ENCODE measurements at places on chromosomes 1 and 21.
A peak's percentile ranks its signal among the peaks of the same experiment; 100 is the strongest.

DNA sequence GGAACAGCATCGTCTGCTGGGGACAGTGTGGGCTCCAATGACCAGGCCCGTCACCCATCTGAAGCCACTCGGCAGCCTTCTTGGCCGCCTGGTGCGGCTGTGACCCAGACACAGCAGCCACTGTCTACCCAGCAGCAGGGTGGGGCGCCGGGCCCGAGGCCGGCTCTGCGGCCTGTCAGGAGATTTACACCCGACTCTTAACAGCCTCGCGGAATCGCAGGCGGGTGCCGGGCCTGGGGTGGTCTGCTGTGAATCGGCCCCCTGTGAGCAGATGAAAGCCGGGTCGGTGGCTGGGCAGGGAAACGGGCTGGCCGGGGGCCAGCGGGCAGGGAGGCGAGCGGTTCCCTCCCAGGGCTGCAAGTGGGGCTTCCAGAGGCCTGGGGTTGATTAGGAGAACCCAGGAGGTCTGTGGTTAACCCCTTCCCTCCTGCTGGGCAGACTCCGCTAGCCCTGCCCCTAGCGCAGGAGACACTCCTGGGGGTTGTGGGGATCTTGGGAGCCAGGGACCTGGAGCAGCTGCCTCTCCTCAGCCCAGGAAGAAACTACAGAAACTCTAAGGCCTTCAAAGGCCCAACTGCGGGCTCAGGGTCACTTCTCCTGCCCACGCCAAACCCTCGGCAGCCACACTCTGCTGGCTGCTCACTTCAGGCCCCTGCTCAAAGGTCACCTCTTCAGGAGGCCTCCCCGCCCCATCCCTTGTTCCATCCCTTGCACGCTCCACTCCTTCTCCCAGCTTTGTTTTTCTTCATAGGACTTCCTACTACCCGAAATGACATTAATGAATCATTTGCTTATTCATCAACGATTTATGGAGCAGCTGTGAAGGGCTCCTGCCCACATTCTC is 15.6 kb downstream of the RUNX3 start:
- DNase-seq: no peak

GRCh38 chr1:152481869-152482664 is 28.5 kb upstream of the LCE5A start:
- DNase-seq: no peak

DNA sequence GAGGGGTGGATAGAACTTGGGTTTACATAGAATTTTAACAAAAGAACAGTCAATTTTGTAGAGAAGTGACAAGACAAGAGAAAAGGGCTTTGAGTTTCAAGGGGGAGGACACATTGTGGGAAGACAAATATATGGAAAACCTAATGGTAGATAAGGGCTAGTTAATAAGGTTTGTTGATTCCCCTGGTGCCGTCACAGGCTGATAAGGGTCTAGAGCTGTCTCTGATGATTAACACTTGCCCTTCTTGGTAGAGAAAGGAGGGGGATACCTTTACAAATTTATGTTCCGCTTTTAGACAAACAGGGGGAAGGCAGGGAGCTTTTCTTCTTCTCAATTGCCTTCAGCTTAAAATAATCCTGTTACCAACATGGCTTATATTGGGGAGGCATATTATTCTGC is 124.3 kb downstream of the ETS2 start:
- no peak for DNase-seq

- DNase-seq: peak; percentile 63
Observed at GRCh38 chr1:217889401-217889800, 258.3 kb downstream of the SPATA17 start.

DNA sequence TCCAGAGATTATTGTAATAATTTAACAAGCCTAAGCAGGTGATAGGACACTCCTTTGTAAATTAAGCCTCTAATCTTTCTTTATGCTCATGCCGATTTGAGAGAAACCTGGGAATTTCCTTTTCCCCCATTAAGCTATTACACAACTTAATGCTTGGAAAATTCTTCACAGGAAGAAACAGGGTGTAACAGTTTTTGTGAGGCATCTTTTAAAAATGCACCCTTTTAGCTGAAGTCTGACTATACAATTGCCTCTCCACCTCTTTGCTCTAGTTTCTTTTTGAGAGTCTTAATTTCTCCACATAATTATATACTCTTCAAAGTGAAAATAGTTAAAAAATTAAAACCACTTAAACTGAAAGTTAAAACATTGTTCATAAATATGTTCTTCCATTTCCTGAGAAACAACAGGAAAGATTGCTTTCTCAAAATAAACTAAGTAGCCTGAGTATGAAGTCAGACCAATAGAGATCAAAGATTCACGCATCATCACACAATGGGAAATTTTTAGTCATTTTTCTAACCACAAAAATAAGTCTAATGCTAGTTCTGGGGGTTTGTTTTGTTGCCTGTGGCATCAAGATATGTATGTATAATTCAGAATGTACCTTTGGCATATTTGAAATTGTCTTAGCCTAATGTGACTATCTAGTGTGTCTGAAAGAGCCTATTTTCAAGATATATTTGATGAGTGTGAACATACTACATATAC is 34.7 kb downstream of the LRRC8D start:
- DNase-seq: no peak

DNA sequence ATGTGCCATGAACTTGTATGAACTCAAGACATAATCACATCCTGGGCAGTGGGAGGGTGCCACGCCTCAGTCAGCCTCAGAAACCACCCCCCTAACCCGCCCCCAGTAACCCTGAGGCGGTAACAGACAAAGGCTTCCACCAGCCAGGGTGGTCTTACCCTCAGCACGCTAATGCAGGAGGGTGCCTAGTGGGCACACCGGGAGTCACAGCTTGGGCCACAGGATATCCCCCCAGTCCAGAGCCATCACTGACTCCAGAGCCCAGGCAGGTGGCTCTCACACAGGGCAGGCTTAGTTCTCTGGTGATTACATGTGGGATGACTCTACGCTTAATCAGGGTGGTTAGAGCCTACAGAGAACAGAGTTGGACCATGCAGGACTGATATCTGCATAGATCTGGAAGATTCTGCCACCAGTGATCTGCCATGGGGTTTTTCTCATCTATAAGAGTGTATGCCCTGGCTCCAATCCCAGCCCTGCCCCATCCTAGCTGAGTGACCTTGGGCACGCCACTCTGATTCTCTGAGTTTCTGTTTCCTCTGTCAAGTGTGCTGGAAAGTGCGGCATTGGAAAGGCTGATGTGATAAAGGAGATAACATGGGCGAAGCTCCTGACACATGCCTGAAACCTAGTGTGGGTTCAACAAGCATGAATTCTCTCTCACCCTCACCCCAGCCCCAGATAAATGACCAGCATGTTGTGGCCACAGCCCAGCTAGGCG is 27.3 kb downstream of the OPTC start:
- no peak for DNase-seq
